ENCODE measurements at places on chromosomes 5 and 9.

DNA sequence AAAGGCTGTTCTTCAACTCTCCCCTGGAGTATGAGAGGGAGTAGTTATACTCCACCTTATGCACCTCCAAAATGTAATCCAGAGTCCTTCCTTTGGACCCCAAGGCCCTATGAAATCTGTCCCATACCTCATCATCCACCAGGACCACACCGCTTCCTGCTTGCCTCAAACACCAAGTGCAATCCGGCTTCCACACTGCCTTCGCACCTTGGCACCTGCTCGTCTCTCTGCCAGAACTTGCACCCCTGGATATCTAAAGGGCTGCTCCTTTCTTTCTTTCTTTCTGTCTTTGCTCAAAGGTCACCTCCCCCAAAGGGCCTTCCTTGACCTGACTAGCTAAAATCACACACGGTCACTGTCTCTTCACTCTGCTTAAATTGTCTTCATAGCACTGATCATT lies 63.9 kb upstream of the SHB start:
- DNase-seq, result no peak

DNA sequence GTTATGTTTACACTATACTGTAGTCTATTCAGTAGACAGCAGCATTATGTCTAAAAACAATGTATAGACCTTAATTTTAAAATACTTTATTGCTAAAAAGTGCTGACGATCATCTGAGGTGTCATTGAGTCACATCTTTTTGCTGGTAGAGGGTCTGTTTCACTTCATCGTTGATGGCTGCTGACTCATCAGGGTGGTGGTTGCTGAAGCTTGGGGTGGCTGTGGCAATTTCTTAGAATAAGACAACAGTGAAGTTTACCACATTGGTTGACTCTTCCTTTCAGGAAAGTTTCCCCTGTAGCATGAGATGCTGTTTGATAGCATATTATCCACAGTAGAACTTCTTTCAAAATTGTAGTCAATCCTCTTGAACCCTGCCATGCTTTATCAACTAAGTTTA lies 150.3 kb downstream of the FBXL7 start:
- no peak for DNase-seq

GRCh38 chr9:81609782-81610739 lies 79.3 kb downstream of the TLE1 start:
- DNase-seq, result no peak

DNA sequence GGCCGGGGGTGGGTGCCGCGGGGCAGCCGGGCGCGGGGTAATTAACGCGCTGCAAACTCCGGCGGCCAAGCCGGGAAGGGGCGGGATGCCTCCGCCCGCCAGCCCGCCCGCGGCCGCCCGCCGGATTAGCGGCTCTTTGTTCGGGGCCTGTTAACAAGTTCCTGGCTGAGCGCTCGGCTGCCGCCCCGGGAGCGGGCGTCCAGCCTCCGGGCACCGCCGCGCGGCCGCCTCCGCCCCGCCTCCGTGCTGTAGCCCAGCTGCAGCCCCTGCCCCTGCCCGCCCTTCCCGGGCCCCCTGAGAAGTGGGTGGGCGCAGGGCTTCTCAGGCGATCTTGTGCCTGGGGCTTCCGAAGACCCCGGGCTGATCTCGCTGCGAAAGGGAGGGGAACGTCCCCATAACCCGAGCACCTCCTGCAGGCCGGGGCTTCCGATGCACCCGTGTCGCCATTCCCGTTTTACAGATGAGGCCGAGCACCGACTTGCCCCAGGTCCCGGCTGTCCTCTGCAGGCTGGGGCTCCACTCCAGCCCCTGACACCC lies 7.5 kb downstream of the UNC5A start:
- DNase-seq, result no peak

DNA sequence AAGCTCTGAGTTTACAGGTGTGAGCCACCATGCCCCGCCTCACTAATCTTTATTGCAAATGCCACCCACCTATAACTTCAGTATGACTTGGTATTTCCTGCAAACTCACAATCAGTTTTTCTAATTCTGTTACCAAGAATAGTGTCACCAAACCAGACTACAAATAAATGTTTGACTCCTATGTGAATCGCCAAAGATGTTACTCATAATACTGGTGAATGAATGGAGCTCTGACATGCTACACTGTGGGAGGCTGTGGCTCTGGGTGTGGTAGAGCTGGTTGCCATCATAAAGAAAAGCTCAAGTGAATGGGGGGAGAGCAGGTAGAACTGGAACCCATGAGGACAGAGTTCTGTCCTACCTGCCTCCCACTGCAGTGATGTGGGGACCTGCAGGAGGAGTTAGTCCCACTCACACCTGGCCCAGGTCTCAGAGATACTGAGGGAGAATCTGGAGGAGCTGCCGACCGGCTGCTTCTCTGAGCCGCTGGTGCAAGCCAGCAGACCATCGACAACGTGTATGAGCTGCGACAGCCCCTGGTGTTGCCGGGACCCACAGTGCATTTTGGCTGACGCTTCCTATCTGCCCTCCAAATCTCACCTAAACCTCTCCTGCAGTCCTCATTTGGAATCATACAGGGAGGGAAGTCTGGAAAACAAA lies 95.7 kb downstream of the ENTREP1 start:
- no peak for DNase-seq

- no peak for DNase-seq
Observed at GRCh38 chr5:158234323-158235158, 375.6 kb upstream of the CLINT1 start.

DNA sequence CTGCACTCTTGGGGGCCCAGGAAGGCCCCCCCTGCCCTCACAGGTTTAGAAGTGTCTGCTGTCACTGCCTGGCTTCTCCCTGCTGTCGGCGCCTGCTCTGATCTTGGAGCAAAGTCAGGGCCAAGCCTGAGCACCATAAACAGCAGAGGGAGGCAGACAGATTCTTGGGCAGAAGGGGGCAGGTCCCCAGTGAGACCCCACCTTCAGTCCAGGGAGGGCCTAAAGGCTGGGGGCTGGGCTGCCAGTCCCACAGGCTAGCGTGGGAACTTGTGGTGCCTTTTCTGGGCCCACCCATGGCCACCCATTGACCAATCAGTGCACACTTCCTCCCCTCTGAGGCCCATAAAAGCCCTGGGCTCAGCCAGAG lies 124.0 kb downstream of the OLFM1 start:
- DNase-seq, result no peak

DNA sequence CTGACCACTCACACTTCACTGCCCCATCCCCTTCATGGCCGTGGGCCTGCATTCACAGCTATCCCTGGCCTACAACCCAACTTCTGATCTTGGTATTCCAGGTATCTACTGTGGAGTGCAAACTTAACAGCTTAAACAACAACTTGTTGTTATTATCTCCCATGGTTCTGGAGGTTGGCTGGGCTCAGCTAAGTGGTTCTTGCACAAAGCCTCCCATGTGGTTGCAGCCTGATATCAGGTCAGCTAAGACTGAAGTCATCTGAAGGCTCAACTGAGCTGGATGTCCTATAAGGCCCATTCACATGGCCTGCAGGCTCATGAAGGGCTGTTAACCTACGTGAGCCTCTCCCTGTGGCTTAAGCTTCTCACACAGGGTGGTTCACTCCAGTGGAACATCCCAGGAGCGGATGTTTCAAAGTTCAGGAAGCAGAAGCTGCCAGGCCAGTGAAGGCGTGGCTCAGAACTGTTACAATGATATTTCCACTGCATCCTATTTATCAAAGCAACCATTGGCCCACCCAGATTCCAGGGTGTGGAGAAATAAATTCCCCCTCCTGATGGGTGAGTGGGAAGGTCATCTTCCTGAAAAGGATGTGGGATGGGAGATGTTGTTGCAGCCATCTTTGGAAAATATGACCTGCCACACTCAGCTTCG lies 30.0 kb upstream of the TRIO start:
- no peak for DNase-seq

GRCh38 chr5:33180900-33181299 lies 259.9 kb upstream of the TARS1 start:
- DNase-seq, result peak; percentile 5

GRCh38 chr9:111615928-111616327 lies 15.2 kb upstream of the DNAJC25 start:
- DNase-seq, result no peak

GRCh38 chr9:81321551-81321950 lies 367.8 kb downstream of the TLE1 start:
- no peak for DNase-seq

Data from AG04449 (cell line).